Activated T-helper 2 cell treated with anti-CD3 and anti-CD28 coated beads, Interferon-gamma antibody, Interleukin-2, Interleukin-4, amounts not matched to agents 10 μg/mL and 5 μg/mL and 100 μg/mL, durations not matched to agents 14 hours and 24 hours and 36 hours (primary cell): ENCODE measurements at places on chromosomes 16 and 17. TPM values are rescaled to one million over a fixed set of nuclear protein-coding genes. Genes with fewer than 3 reads are reported as not detected.
A peak's percentile ranks its signal among the peaks of the same experiment; 100 is the strongest.

Gene FOXF1
- total RNA-seq: not detected in 2 replicates

Gene WFIKKN1
- total RNA-seq: 0.32 and 0.57 TPM in 2 replicates

- DNase-seq: no peak
Observed at GRCh38 chr16:31002250-31002700, 8.2 kb downstream of the STX1B start.

GRCh38 chr17:17502741-17503565 lies 6.8 kb upstream of the RASD1 start:
- no peak for DNase-seq

- no peak for DNase-seq
Observed at GRCh38 chr16:56268799-56269198, 77.5 kb downstream of the GNAO1 start.

- no peak for DNase-seq
Observed at GRCh38 chr17:15268461-15268860, 3.3 kb upstream of the PMP22 start.

Gene CYB5D1
- 8.8 and 10.5 TPM in 2 replicates for total RNA-seq

GRCh38 chr17:37674511-37674910 lies 31.3 kb upstream of the DDX52 start:
- DNase-seq: no peak

DNA sequence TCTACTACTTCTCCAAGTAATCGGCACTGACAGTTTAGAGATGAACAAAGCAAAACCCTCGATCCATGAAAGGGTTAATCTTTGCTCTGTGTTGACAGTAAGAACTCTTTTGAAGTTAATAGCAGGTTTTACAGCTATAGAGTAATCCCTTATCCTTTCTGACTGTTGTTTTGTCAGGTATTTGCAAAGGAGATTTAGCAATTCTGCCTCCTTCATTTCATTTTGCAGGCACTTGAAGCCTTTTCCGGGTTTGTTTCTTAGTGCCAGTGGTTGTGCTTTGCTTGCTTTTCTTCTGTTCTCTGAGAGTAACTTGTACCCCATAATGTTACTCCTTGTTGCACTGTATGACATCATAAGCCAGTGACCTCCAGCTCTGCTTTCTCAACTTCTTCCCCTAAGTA lies 64.5 kb downstream of the TANGO6 start:
- DNase-seq: no peak

DNA sequence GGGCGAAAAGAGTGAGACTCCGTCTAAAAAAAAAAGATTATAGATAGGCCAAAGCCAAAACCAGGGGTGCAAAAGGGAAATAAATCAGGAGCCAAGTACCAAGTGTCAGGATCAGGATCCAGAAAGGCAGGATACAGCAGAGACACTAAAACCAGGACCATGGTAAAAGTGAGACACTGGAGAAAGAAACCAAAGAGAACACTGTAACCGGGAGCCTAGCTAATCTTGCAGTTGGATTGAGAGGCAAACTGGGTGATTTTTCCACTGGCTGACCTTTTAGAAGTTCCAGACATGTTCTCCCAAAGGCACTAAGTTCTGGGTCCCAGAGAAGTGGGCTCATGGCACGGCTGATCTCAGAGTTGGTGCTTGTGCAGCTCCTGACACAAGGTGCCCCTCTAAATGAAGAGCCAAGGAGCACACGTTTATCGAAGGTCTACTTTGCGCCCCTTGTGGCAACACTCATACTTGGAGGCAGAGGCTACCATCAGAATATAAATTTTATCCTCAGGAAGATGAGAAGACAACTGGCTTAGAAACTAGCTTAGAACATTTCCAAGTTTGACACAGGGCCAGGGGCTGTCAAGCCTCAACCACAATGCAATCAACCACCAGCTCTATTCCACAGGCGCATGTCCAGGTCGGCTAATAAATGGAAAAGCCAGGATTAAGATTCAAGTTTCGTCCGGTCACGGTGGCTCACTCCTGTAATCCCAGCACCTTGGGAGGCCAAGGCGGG lies 27.5 kb upstream of the HELZ start:
- DNase-seq: no peak

Gene ACSM3
- 3.9 and 5.5 TPM in 2 replicates for total RNA-seq

- DNase-seq: no peak
Observed at GRCh38 chr17:32136856-32137255, 5.4 kb upstream of the RHOT1 start.

- DNase-seq: peak; percentile 49
Observed at GRCh38 chr17:30378241-30378824, 394 bp upstream of the CPD start.

DNA sequence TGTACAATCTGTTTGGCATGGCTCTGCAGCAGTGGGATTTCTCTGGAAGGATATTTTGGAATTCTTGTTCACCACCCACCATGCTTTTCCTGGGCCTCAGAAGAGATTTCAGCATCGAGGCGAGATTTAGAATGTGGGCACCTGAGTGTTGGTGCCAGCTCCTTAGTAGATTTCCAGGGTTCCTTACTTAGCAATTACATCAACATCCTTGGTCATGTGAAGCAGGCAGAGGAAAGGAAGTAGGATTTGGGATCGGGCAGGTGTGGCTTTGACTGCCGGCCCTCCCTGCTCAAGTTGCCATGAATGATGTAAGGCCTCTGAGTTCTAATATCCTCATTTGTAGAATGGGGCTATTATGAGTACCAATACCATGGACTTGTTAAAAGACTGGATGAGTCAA lies 13.1 kb upstream of the RBFOX1 start:
- DNase-seq: no peak

Gene GCGR
- total RNA-seq: not detected in 2 replicates

- no peak for DNase-seq
Observed at GRCh38 chr17:66469088-66469442, 166.7 kb downstream of the PRKCA start.

Gene FSCN2
- total RNA-seq: 1.1 TPM in 2 replicates

GRCh38 chr17:74761931-74762330 lies 13.5 kb downstream of the NHERF1 start:
- no peak for DNase-seq

DNA sequence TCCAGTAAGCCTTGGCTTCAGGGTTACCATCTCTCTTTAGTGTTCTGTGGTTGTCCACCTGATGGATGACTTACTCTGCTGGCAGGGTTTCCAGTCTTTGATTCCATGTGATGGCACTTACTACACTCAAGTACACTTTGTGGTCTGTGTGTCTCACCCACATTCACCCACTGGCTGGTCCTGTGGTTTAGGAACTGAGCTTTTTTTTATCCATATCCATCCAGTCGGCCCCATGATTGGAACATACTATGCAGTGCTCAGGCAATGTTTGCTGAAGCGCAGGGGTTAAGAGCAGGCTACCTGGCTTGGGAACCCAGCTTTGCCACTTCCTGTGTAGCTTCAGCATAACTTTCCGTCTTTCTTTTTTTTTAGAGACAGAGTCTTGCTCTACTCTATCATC lies 2.8 kb upstream of the FUS start:
- DNase-seq: peak; percentile 47

DNA sequence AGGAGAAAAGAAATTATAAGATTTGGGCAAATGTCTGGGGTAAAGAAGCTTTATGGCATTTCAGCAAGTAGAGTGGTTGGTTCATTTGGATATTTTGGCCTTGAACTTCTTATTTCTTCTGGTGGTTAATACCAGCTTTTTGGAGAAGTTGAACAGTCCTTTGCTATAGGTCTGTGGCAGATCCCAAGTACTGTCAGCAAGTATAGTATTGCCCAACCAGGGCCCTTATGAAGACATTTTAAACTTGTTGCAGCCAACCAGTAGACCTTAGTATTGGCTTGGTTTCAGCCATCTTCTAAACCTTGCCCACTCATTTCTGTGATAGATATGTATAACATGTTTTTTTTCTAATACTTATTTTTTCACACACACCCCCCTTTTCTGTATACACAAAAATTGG lies 2.2 kb downstream of the SP2 start:
- no peak for DNase-seq

Gene DNAI2
- 0.55 and 0.75 TPM in 2 replicates for total RNA-seq

GRCh38 chr17:81513753-81514488 lies 1.3 kb upstream of the ACTG1 start:
- peak; percentile 42 for DNase-seq

DNA sequence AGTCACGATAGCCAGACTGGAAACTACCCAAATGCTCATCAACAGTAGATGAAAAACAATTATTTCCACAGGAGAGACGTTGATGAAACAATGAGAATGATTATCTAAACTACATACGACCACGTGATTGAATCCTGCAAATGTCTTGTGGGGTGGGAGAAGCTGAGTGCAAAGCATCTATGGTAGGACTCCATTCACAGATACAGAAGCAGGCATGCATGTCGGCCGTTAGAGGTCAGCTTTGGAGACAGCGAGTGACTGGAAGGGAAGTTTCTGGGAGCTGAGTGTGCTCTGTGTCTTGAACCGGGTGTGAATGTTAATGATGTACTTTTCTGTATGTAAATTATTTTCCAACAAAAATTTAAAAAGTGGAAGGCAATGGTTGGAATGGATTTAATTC lies 71.5 kb upstream of the DNAJA2 start:
- DNase-seq: no peak

DNA sequence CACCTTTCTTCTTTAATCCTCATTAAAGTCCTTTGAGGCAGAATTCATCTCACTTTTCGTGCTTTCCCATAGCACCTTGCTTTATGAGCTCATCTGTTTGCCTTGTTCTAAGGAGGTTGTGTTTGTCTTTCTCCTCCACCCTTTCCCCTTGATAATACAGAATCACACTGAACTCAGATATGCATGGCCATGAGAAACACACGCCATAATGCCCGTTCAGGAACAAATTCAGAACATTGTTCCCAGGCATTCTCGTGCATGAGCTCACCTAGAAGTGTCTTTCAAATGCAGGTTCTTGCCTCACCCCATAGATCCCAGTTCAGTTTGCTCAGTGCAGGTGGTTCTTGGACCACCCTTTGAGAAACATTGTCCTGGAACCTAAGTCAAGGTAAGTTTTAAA lies 71.1 kb downstream of the TMEM114 start:
- no peak for DNase-seq

Gene SLC38A8
- total RNA-seq: 0.28 TPM in 1 of 2 replicates, not detected in the other

Gene HIRIP3
- 40.3 and 40.7 TPM in 2 replicates for total RNA-seq

Gene TBX2
- 0.14 and 0.21 TPM in 2 replicates for total RNA-seq

Gene KCNJ2
- 0.11 TPM in 1 of 2 replicates, not detected in the other for total RNA-seq

Gene KRT40
- not detected in 2 replicates for total RNA-seq

- DNase-seq: no peak
Observed at GRCh38 chr16:18933501-18933900, 7.3 kb upstream of the SMG1 start.

- DNase-seq: no peak
Observed at GRCh38 chr16:17835118-17835876, 364.5 kb upstream of the XYLT1 start.

DNA sequence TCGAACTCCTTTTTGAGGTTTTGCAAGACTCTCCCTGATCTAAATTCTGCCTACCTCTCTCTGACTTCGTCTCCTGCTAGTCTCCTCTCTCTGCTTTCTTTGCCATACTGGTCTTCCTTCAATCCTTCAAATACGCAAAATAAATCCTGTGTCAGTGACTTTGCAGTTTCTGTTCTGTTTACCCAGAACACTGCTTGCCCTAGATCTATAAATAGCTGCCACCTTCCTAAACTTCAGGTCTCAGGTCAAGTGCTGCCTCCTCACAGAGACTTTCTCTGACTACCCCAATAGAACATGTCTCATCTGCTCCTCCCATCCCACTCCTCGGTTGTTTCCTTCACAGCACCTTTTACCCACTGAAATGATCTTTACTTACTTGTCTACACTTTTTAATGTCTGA lies 78.9 kb downstream of the TRIM37 start:
- DNase-seq: no peak

Gene KRTAP4-2
- total RNA-seq: not detected in 2 replicates

DNA sequence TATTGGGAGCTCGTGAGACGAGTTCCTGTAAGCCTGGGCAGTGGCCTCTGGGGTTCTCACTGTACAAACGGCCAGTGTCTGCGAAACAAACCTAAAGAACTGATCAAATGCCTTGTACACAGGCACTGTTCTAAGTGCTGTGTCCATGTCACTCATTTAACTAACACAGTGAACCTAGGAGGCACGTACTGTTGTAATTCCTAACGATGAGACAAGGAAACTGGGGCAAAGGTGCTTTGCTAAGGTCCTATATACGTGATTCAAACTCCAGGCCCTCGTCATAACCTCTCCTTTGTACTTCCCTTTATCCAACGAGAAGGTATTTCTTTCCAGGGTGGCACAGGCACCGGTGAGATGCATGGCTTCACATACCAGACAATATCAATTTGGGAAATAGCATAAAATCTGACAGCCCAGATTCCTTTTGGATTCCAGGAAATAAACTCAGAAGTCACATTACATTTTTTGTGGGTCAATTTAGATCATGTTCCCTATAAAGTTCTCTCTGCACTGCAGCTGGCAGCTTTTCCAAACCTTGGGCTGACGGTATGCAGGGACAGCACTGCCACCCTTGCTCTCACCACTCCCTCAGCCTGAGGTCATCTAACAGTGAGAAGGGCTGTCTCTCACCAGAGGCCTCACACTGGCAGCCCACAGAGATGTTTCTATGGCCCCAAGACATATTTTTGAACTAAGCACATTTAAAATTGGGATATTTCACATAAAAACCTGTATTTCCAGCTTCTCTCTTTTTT lies 18.3 kb downstream of the GLYR1 start:
- DNase-seq: no peak

DNA sequence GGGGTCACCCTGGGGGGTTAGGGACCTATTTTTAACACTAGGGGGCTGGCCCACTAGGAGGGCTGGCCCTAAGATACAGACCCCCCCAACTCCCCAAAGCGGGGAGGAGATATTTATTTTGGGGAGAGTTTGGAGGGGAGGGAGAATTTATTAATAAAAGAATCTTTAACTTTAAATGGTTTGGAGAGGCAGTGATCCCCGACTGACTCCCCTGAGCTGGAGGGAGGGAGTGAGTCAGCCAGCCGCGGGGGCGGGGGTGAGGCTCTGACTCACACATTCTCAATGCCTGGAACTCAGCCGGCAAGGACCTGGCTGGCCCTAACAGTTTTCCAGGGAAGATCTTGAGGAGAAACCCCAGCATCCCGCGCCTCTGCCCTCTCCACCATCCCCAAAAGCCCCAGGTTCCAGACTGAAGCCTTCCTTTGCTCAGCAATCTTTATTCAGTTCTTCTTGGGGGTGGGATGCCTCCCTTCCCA lies 1.5 kb downstream of the HCFC1R1 start:
- peak; percentile 64 for DNase-seq

- no peak for DNase-seq
Observed at GRCh38 chr17:40952661-40953060, 14.1 kb downstream of the KRT39 start.

DNA sequence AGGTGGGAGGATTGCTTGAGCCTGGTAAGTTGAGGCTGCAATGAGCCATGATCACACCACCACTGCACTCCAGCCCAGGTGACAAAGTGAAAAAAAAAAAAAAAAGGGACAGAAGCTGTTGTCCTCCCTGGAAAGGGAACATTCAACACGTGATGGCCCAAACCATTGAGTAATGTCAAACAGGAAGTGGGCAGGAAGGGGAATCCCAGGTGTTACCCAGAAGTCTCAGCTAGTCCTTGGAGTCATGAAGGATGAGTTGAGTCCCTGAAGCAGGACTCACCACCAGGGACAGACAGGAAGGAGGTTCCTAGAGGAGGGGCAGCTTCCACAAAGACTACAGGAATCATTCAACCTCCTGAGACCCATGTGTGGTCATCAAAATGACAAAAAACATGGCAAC lies 19.8 kb upstream of the CMIP start:
- no peak for DNase-seq

Gene OTOP2
- not detected in 2 replicates for total RNA-seq
